Stimulated activated CD8-positive, alpha-beta memory T cell treated with anti-CD3 and anti-CD28 coated beads, Interleukin-4, amount 100 ng/mL, for 1 hour (primary cell): ENCODE measurements at places on chromosomes 4 and X.

GRCh38 chr4:48449151-48449550 lies 34.0 kb upstream of the SLC10A4 start:
- no peak for DNase-seq

GRCh38 chrX:80216086-80216485 lies 201.5 kb downstream of the TBX22 start:
- no peak for DNase-seq

DNA sequence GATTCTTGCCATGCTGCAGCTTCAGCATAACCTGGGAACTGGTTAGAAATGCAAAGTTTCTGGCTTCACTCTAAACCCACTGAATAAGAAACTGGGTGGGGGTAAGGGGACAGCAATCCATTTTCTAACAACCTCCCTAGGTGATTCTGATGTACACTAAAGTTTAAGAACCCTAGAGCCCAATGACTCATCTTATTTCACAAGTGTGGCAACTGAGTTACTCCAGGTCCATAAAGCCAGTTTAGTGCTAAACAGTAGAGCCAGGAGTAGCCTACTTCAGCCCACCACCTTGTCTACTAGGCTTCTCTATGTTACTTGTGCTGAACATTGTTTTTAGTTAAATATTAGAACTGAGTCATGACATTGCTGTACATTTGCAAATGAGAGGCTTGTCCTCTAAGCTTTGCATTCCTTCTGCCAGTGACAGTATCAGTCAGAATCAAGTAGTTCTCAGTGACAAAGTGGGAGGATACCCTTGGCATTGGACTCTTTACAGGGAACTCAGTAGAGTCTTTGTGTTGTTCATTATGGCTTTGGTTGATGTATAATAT lies 518.0 kb downstream of the RPA4 start:
- DNase-seq, result no peak

DNA sequence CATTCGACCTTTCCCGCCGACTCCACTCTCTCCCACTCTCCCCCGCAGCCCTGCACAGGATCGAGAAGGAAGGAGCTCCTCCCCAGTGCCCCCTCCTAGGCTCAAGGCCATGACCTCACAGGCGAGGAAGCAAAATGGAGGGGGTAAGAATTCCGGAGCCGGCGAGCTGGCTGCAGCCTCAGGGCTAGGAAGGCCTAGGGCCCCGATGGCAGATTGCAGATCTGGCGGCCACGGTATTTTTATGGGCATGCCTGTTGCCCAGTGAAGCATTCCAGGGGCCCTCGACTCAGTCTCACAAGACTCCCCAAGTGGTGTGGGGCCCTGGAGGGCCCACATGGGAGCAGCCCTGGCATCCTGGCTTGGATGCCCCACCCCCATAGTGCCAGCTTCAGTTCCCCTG lies 942 bp upstream of the L1CAM start:
- DNase-seq, result no peak

DNA sequence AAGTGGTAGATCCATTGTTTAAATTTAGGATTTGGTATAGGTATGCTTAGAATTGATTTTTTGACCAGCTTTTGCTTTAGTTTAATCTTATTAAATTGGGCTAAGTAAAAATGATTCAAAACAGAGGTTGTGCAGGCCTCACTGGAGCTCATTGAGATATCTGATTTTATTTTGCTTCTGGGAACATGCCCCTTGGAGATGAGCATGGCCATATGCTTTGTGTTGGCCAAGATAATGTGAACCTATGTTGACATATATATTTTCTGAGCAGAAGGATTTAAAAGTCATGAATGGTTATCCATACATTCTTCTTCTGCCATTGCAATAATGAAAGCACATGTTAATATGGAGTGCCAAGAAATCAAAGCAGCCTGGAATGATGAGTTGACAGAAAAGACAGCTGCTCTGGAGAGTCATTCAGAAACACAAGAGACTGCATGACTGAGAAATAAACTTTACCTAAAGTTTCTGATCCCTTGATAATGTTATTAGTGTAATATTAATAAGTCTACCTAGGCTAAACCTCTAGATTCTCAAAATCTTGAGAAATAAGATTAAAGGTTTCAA lies 489.7 kb upstream of the GNPDA2 start:
- no peak for DNase-seq

DNA sequence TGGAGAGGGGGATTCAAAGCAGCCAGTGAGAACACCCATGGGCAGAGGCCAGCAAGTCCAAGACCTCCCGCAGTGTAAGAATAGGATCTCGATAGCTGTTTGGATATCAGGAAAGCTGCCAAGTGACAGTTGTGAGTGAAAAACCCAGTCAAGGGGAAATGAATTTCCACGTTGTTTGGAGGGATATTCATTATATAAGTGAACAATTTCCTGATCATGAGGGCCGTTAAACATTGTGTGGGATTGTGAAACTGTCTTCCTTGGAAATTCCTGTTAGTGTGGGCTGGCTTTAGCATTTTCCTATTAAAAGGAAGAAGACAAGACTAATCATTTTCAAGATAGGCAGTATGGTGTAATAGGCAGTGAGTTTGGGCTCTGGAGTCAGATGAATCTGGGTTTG lies 15.0 kb downstream of the CLDN2 start:
- no peak for DNase-seq

DNA sequence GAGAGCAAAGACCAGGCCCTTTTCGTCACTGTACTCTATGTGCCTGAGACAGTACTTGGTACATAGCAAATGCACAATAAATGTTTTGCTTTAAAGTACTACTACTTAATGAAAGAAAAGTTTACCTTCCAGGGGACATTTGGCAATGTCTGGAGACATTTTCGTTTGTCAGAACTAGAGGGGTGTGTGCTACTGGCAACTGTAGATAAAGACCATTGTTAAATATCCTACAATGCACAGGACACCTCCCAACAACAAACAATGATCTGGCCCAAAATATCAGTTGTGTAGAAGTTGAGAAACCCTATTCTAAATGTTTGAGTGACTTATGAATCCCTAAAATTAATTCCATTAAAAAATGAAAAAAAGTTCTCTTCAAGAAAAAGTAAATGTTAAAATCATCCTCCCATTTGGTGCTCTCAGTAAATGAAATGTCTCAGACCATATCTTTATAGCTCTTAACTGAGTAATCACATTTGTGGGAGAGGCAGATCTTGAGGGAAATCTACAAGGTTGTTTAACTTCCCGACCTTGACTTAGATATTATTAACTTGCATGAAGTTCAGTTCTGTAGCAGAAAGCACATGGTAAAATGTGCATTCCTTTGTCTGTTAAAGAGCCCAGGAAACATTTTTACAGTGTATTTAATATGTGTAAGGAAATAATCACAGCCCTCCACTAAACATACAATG lies 18.5 kb downstream of the EGFL6 start:
- no peak for DNase-seq

GRCh38 chr4:79904331-79904730 lies 168.7 kb downstream of the ANTXR2 start:
- DNase-seq, result no peak

- no peak for DNase-seq
Observed at GRCh38 chr4:181911420-181911819, 331.8 kb upstream of the TENM3 start.

GRCh38 chrX:133482056-133482952 lies 67.0 kb upstream of the GPC4 start:
- no peak for DNase-seq

DNA sequence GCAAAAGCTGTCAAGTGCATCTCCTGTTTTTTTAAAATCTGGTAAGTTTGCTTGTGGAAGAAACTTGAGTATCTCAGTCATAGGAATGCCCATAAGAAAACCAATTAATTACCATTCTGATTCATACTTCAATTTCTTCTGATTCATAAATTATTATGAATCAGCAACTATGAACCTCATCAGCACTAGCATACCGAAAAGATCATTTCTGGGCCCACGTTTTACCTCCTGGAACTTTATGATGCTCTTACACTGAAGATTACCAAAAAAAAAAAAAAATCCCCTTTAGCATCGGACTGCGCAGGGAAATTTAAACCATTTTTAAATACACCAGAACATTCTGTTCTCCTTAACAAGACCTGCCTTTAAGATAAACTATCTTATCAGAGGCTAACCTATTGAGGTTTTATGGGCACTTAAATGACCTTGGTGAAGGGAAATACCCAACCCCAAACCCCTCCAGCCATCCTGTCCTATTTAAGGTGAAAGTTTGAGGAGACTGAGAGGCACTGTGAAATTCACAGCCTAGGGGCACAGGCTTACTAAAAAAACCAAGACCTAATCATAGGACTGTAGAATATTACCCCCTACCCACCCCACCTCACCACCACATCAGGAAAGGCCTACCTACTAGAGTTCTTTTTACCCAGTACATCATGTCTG lies 38.2 kb upstream of the ABCG2 start:
- no peak for DNase-seq

- DNase-seq, result no peak
Observed at GRCh38 chr4:53563824-53564223, 27.5 kb downstream of the LNX1 start.

GRCh38 chr4:155032521-155033229 lies 175.8 kb upstream of the NPY2R start:
- no peak for DNase-seq

DNA sequence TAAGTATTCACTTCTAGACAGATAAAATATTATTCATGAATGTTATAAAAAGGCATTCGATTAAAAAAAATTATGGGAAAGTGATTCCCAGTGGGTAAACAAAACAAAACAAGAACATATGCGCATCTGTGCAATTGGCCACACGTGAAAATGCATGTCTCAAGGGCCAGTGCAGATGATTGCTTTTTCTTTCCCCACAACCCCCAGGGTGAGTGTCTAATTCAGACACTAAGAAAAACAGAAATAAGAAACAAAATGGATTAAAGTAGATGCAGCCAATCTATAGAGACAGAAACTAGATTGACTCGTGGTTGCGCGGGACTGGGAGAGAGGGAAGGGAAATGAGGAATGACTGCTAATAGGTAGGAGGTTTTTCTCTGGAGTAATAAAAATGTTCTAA lies 49.5 kb downstream of the GPM6A start:
- no peak for DNase-seq

DNA sequence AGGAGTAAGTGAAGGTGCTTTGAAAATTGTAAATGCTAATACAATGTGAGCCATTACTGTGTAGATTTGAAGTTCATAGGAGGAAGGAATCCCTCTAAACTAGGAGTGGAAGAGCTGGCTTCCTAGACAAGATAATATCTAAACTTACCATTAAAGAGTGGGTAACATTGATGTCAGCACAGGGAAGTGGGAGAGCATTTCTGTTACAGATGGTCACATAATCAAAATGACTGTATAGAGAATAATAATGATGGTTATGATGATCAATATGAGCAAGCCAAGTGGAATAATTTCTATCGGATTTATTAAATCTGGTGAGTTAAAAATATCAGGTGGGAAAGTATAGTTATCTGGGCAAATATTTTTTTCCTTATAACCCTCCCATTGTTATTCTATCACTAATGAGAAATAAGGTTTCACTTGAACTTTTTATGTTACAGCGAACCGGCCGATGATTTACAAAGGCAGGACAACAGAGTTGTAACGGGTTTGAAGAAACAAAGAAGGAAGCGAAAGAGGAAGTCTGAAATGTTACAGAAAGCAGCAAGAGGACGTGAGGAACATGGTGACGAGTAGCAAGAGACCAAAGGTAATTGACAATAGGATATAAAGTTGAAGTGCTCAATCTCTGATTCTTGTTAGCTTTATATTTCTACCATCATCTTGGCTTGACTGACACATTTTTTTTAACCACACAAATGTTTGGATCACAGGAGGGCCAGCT lies 43.5 kb downstream of the FMR1NB start:
- DNase-seq, result no peak

DNA sequence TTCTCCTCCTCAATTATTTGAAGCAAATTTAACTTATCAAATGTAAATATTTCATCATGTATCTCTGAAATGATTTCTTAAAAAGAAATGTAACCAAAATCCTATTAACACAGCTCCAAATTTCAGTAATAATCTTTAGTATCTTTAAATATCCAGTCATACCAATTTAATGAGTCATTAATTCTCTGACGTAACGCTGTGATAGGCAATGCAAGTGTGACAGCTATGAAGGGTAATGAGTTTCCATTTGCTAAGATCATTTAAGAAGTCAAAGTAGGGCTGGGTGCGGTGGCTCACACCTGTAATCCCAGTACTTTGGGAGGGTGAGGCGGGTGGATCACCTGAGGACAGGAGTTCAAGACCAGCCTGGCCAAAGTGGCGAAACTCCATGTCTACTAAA lies 15.6 kb downstream of the RPS3A start:
- no peak for DNase-seq

DNA sequence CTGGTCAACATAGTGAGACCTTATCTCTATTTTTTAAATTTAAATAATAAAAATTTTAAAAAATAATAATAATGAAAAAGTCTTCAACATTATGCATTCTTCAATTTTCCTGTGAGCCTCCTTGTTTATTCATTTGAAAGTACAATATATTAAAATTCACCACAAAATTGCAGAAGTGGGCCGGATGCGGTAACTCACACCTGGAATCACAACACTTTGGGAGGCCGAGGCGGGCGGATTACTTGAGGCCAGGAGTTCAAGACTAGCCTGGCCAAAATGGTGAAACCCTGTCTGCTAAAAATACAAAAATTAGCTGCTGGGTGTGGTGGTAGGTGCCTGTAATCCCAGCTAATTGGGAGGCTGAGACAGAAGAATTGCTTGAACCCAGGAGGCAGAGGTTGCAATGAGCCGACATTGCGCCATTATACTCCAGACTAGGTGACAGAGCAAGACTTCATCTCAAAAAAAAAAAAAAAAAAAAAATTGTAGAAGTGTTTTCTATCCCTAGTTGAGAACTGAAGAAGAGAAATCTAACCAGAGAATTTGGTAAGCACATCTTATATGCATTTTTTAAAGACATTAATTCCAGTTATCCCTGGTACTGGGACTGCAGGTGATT lies 56.9 kb downstream of the RBM47 start:
- no peak for DNase-seq

DNA sequence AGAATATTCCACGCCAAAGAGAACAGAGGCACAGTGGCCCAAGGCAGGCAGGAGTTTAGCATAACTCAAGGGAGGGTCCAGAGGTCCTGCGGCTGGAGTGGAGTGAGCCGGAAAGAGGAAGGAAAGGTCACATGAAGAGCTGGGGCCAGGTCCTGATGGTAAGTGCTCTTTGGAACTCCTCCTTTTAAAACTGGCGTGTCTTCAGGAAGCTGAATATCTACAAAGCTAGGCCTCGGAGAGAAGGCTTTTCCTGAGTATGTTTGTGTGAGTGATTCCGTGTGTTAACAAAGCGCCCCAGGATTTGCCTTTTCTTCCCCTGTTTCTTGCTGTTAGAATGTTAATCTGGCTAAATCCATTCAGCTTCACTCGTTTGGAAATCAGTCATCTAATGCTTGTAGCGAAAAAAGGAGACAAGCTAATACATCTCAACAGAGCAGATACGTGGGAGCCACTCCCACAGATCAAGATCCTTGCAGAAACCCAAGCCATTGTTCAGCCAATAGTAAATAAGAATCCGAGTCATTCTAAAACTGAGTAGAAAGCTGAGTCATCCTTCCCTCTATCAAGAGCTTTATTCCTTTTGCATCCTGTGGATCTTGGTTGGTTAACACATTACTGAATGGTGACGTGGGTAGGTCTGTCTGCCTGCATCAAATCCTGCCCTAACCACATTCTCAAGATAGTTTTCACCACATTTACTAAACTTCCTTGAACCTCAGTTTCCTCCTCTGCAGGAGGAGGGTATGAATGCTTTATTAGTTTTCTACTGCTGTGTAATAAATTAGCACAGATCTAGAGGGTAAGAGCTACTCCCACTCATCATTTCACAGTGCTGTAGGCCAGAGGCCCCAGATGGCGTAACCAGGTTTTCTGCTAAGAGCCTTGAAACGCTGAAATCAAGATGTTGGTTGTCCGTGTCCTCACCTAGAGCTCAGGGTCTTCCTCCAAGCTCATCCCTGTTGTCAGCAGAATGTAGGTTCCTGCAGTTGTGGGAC lies 43.2 kb upstream of the RBM47 start:
- no peak for DNase-seq
